ENCODE measurements at places on chromosomes 16 and 17. TPM values are rescaled to one million over a fixed set of nuclear protein-coding genes. Genes with fewer than 3 reads are reported as not detected.

- DNase-seq, result no peak
These were observed 10.8 kb downstream of the DNAJA2 start for GRCh38 chr16:46962629-46963028.

DNA sequence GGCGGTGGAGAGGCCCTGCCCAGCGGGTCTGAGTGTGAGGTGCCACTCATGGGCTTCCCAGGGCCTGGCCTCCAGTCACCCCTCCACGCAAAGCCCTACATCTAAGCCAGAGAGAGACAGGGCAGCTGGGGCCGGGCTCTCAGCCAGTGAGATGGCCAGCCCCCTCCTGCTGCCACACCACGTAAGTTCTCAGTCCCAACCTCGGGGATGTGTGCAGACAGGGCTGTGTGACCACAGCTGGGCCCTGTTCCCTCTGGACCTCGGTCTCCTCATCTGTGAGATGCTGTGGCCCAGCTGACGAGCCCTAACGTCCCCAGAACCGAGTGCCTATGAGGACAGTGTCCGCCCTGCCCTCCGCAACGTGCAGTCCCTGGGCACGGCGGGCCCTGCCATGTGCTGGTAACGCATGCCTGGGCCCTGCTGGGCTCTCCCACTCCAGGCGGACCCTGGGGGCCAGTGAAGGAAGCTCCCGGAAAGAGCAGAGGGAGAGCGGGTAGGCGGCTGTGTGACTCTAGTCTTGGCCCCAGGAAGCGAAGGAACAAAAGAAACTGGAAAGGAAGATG is 11.2 kb downstream of the VASN start:
- DNase-seq, result no peak

DNA sequence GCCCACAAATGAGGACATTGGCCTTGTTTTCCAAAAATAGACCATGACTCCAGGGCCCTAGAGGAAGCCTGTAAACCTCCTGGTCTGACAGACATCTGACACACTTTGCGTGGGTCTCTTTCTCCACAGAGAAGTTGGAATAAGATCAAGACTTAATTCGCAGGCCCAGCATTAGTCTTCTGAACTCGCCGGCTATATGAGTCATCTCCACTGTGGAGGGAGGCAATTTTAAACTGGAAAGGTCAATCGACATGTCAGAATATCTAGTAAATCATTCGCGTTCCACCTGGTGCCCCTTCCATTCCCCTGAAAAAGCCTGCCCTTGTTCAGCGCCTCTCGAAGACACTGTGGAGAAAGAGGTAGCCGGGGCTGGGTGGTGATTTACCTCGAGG is 140.1 kb downstream of the CLEC16A start:
- DNase-seq, result no peak

GRCh38 chr16:27690608-27691007 is 140.7 kb downstream of the KATNIP start:
- no peak for DNase-seq

The ZPBP2 gene
- not detected for polyA plus RNA-seq

GRCh38 chr16:49643429-49644144 is 212.3 kb downstream of the ZNF423 start:
- DNase-seq, result no peak

- DNase-seq, result no peak
These were observed 2.0 kb downstream of the MAF start for GRCh38 chr16:79598348-79599181.

DNA sequence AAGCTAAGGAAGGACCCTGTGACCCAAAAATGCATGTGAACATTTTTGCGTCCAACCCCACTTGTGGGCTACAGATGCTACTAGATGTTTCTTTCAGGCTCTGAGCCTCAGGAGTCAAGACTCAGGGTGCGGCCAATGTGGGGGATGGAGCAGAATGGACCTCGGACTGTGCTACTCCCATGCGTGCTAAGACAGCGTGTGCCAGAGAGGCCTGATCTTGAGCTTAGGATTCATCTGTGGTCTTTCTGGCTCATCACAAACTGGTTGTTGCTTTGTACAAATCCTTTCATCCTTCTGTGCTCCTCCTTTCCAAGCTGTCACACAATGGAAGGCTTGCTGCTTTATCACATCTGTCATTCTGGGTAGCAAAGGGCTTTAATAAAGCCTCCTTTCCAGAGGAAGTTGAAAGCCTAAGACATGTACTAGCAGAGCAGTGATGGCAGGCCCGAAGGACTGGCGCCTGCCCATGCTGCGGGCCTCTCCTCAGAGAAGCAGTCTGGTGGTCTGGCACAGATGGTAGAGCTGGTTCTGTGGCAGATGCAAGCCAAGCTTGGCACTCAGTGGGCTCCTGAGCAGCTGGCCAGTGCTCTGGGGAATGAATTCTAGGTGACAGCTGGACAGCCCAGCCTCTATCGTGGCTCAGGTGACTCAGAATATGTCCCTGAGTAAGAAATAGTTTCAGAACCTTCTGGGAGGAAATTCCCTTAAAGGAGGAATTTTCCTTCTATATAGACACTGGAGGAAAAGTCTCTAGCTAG is 27.8 kb downstream of the COG4 start:
- no peak for DNase-seq

The CD300LG gene
- 1.3 TPM for polyA plus RNA-seq

- no peak for DNase-seq
These were observed 292.0 kb upstream of the CCL2 start for GRCh38 chr17:33962857-33963655.

GRCh38 chr16:11949527-11949926 is 7.7 kb upstream of the NPIPB2 start:
- DNase-seq, result peak; percentile 18

The BRICD5 gene
- polyA plus RNA-seq, result 2.6 TPM

Measured in right lung (tissue), 10 donors.